ENCODE measurements at places on chromosomes 5 and 9.

DNA sequence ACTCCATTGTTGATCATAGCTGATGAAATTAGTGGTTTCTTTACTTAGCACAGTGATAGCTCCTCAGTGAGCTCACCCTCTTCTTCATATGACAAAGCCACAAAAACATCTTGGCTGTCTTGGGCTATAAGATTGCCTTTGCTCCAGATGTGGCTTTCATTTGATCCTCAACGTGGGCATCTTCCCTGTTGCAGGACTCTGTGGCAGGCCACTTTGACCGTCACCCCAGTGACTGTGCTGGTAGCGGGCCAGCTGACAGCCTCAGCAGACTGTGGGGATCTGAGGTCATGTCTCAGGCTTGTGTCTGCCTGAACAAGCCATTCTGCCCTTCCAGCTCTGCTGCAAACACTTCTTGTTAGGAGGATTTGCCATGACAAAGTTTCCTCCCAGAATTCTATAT is 422.2 kb downstream of the NR2F1-AS1 start:
- DNase-seq, result no peak

GRCh38 chr9:98380065-98380681 is 124.7 kb upstream of the TBC1D2 start:
- DNase-seq, result no peak

GRCh38 chr9:123380852-123381705 is 25.1 kb downstream of the CRB2 start:
- no peak for DNase-seq

DNA sequence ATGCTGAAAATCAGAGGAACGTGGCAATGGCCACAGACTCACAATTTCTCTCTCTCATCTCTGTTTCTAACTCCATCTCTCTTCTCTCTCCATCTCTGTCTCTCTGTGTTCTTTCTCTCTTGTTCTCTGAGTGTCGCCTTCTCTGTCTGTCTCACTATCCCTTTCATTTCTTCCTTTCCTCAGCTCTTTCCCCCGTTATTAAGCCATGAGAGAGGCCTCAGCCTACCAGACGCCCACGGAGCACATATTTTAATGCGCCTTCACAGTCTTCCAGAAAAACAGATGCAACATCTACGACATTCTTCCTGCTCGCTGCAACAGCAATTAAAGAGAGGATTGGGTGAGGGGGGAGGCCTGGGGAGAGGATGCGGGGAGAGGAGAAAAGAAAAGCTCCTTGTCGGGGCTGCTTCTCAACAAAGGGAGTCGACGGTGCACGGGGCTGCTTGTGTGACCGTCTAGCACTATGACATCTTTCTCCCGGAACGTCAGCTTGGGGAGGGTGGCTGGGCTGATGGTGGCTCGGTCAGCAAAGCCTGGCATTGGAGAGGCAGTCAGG is 37.7 kb upstream of the NEURL1B start:
- DNase-seq, result no peak

DNA sequence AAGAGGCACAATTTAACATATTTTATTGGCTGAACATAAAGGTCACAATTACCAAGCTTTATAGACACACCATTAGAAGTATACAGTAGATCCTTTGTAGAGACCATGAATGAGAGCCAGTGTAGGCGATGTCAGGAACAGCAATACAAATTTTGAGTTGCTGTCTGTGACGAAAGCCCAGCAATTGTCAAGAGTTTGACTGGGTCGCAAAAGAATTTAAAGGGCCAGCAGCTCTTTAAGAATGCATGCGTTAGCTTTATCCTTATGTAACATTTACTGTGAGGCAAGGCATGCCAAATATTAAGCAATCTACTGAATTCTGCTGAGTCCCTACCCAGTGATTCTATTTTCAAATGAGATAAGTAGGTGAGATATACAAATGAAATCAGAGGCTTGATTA is 236.9 kb downstream of the ARRDC3 start:
- DNase-seq, result no peak

GRCh38 chr5:114581136-114581535 is 219.3 kb downstream of the KCNN2 start:
- DNase-seq, result no peak

DNA sequence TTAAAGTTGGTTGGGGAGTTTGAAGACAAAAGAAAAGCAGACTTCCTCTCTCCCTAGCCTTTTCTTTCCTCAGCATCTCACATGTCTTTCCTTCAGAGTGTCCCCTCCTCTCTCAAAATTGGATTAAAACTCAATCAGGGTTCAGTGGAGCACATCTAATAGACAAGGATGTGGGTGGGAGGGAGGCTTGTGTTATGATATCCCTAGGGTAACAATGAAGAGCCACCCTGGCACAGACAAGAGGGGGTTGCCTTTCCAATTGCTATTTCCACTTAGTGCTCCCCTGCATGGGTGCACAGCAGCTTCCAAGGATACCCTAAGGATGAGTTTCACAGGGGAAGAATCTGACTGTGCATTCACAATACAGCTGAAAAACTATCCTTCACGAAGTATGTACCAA is 585.2 kb upstream of the C9orf72 start:
- DNase-seq, result no peak

DNA sequence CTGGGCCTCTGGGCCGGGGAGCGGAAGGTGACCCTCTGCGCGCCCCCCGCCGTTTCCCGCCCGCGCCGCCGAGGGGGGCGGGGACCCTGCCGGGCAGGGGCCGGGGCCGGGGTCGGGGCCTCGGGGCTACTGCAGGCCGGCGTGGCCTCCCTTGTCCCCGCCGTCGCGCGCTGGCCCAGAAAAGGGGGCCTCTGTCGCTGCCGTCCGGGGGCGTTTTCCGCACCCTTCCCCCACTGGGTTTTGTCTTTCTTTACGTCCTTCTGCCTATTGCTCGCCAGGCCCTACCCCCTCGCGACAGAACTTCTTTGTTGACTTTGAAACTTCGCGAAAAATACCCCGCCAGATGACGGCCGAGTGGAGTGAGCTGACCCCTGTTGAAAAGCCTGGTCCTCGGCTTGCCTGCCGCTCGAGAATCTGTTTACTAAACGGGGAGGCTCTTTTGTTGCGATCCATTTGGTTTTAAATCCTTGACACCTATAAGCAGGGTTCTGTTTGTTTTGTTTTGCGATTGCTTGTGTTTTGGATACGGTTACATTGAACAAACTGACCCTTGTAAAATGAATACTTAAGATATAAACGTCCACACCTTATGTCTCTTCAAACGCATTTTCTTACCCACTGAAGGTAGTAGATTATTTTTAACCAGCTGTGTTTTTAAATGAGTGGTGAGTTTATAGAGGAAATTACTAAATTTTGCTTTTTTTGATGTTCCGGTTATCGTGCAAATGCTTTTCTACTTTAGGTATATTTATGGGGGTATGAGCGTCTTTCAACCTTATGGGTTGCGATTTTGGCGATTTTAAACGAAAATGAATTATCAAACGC is 765 bp downstream of the MARCHF6 start:
- no peak for DNase-seq

DNA sequence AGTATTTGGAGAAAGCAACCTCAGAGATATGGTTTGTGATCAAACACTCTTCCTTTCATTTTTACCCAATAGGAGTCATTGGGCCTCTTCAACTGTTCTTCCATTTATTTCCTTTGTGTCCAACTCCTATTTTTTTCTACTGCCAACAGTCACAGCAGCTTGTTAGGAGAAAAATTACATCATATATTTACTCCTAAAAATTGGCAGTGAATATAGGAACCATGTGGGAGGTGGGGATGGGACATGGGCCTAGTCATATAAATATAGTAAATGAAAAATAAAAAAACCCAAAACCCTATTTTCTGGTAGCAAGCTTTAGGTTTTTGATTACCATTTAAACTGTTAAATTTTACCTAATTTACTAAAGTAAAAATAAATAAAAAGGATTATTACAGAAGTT is 134.9 kb upstream of the MPDZ start:
- no peak for DNase-seq

GRCh38 chr5:134902071-134902801 is 2.7 kb upstream of the PCBD2 start:
- no peak for DNase-seq

DNA sequence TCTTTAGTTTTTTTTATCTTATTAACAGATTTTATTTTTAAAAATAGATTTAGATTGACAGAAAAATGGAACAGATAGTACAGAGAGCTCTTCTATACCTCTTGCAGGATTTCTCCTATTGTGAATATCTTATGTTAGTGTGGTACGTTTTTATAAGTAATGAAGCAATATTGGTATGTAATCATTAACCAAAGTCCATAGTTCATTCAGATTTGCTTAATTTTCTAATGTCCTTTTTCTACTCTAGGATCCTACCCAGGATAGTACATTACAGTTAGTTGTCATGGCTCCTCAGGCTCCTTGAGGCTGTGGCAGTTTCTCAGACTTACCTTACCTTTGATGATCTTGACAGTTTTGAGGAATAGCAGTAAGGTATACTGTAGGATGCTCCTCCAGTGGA is 30.4 kb downstream of the PPP2R2B start:
- DNase-seq, result no peak

GRCh38 chr5:167639273-167639672 is 652.2 kb upstream of the WWC1 start:
- DNase-seq, result no peak

DNA sequence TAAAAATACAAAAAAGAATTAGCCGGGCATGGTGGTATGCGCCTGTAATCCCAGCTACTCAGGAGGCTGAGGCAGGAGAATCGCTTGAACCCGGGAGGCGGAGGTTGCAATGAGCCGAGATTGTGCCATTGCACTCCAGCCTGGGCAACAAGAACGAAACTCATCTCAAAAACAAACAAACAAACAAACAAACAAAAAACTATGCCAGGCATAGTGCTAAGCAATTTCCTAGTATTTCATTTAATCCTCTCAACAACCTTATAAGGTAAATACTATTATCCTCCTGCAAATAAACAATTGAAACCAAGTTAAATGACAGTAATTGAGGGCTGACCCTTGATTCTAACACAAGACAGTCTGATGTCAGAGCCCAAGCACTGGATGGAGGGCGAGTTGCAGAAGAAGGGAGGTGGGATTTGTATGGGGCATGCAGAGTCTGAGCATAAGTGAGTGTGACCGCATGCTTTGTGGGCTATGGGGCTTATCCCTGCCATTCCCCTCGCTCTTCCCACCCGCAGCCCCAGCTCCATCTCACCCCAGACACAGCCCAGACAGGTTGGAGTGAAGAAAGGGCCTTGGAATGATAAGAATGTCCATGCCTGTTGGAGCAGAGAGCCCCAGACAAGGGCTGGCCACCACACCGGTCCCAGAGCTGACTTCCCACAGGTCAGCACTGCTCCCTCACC is 24.3 kb upstream of the RPS14 start:
- no peak for DNase-seq

GRCh38 chr5:159581502-159582249 is 251.4 kb upstream of the IL12B start:
- no peak for DNase-seq

DNA sequence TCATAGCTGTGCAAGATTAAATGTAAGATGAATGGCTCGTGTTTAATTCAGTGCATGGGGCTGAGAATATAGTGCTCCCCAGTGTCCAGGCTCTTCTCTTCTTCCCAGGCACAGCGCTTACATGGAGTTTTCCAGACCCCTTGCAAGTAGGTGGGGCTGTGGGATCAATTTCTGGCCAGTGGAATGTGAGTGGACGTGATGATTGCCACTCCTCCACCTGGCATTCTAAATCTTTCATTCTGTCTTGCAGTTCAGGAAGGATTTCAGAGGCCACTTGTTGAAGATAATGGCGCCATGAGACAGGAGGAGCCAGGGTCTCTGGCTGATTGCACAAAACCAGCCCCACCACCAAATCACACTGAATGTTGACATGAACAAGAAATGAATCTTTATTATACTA is 7.2 kb upstream of the PIP5K1B start:
- DNase-seq, result no peak

- DNase-seq, result no peak
Observed at GRCh38 chr5:142053426-142054151, 40.8 kb upstream of the GNPDA1 start.

GRCh38 chr9:98572796-98573195 is 135.9 kb downstream of the GABBR2 start:
- no peak for DNase-seq

DNA sequence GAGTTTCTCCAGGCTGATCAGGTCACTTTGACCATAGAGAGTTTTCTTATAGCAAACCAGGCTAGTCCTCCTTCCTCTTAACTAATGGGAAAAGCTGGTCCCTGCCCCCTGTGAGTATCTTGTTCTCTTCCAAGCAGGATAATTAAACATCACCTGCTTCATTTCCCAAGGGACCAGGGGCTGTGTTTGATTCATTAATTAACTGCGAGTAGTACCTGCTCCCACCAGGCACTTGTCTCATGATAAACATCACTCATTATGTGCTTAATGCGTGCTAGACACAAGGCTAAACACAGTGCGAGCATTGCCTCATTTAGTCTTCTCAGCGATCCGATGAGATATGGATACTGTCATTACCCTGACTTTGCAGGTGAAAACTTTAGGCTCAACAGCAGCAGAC is 1.7 kb upstream of the FAM163B start:
- DNase-seq, result no peak

DNA sequence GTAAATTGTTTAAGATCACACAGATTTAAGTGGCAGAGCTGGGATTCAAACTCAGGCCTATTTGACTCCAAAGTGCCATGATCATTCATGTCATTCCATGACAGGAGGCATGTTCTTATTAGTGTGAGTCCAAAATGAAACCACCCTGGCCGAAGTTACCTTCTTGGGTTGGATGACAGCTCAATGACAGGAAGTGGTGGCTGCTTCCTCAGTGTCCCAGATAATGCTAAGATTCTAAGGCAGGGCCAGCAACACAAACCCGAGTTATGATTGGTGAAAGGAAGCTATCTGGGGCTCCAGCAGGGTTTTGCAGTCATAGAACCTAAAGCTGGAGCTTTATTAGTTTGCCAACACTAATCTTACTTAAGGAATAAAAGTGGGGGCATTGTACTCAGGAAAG is 340.4 kb downstream of the SLIT3 start:
- DNase-seq, result no peak

DNA sequence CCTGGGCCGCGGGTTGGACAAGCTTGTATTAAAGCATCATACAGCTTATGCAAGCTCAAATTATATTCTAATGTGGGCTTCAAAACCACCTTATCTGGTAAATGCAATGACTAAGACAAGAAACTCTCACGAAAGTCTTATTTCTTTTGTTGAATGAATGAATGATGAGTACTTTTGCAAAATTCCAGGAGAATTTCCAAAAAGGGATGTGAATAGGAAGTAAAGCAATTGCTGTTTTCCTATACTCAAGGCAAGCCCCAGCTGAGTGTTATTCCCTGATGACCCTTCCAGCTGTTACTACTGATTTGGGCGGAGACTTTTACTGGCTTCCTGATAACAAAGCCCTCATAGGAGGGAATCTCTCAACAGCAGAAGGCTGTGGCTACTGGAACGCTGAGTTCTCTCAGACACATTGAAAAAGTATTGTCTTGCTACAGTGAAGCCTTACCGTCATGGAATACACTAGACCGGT is 162.8 kb downstream of the SREK1 start:
- DNase-seq, result no peak

DNA sequence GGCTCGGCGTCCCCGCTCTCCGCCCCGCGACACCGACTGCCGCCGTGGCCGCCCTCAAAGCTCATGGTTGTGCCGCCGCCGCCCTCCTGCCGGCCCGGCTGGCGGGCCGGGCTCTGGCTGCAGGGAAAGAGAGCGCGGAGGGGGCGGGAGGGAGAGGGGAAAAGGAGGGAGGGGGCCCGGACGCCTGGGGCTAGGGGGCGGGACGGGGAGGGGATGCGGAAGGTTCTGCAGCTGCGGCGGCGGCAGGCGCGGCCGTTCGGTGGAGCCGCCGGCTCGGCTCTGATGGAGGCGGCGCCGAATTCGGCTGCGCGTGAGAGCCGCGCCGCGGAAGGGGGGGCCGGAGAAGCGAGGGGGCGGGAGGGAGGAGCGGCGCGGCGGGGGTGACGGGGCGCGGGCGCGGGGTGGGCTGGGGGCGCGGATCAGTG is at the start of gene MARCHF11:
Gene MARCHF11 (minus strand): TSS at position 281 of the 425 bp plus-strand sequence. CDS start 216 bp downstream, at position 65.
- no peak for DNase-seq
